ENCODE measurements at places on chromosomes 7 and 10.

GRCh38 chr7:133702078-133702477 lies 425.1 kb upstream of the LRGUK start:
- DNase-seq = no peak

GRCh38 chr7:64551375-64552142 lies 11.3 kb downstream of the ZNF680 start:
- no peak for DNase-seq

DNA sequence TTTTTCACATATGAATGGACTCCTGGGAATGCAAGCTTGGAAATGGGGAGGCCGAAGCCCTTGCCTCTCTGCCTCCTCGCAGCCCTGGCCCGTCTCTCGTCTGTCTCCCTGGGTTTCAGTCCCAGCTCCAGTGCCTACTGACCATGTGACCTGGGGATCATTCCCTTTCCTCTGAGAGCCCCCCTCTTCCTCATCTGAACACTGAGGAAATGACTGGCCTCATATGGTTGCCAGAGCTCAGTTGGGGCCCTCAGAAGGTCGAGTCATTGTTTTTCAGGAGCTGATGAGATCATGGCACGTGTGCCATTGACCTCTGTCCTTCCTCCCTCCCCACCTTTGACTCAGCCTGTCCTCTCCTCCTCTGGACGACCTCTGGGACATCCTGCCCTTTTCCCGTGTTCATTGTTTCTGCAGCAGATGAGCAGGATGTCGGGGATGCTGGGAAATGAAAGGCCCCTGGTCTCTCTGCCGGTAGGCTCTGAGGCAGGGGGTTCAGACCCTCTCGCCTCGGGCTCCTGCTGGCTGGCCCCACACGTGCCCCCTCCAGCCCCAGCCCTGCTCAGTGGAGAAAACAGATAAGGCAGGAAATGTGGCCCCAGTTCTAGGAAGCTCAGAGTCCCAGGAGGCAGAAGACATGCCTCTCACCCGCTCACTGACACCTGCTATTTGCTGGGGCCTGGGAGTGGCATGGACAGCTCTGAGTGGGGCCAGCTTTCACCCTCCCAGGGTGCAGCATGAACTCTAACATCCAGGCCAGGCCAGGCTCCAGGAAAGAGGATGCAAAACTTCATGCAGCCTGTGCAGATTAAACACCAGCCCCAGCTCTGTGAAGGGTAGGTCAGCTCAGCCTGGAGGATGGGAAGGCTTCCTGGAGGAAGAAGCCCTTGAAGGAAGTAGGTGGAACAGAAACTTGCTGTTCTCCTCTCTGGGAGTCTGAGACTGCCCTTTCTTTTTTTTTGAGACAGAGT lies 8.3 kb upstream of the PPP1R35 start:
- no peak for DNase-seq

GRCh38 chr7:75795831-75796285 lies 17.7 kb downstream of the CCL24 start:
- DNase-seq = peak; percentile 53

- DNase-seq = no peak
Measured at GRCh38 chr10:70673929-70674559, 1.7 kb downstream of the ADAMTS14 start.

DNA sequence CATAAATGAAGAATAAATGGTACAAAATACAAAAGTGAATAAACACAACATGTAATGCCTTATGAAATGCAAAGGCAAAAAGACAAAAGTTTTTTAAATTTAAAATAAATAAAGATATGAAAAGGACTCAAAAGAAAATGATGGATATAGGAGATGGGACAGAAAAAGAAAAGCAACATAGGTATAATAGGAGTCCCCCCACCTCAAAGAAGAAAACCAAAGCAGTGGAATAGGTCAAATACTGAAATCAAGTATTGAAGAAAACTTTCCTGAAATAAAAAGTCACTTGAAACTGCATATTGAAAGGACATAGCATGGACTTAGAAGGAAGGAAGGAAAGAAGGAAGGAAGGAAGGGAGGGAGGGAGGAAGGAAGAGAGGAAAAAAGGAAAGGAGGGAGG lies 110.0 kb upstream of the FAM204A start:
- no peak for DNase-seq

- DNase-seq = no peak
Measured at GRCh38 chr10:114523876-114524275, 119.6 kb upstream of the AFAP1L2 start.

DNA sequence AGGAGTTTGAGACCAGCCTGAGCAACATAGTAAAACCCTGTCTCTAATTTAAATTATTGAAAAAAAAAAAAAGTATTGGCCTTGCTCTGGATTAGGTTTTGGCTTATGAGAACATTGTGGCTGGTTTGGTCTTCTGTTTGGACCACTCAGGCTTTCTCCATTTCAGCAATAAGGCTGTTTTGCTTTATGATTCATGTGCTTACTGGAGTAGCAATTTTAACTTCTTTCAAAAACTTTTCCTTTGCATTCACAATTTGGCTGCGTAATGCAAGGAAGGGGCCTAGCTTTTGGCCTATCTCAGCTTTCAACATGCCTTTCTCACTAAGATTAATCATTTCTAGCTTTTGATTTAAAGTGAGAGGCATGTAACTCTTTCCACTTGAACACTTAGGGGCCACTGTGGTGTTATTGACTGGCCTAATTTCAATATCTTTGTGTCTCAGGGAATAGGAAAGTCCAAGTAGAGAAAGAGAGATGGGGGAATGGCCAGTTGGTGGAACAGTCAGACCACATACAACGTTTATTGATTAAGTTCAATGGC lies 38.0 kb upstream of the SRPK2 start:
- no peak for DNase-seq

DNA sequence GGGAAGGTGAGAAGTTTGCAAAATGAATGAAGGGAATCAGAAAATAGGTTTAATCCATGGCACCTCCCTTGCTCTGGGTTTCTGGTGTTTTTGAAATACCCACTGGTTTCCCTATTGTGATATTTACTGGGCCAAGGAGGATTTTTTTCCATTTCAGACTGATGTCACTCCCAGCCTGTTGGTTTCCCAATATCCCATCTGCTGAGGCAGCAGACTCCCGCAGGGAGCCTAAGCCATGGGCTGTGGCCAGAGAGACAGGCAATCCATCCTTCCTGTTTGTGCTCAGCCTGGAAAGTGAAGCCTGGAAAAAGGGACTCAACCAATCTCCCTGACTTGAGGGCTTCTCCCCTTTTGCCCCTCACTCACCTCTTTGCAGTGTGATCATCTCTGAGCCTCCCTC lies 22.8 kb downstream of the FAM107B start:
- DNase-seq = peak; percentile 66

Measured in heart right ventricle (tissue), 16 donors.